ENCODE measurements at places on chromosomes 6 and 20.

DNA sequence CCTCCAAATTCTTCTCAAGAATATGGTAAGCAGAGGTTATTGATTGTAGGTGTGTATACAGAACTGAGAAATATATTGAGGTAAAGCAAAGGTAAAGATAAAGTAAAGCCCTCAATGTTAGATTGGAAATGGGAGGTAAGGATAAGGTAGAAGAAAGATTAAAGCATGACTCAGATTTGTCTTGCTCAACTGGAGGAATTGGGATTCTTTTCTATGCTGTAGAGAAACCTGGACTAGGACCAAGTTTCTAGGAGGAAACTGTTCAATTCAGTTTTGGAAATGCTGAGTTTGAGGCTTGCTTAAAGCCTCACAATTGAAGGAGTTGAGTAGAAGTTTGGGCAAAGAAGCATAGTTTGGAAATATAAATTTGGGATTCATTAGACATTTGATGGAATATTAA, 634.0 kb upstream of the PTCHD4 start:
- DNase-seq: no peak

GRCh38 chr20:9035126-9035525, 33.8 kb upstream of the PLCB4 start:
- DNase-seq: no peak

DNA sequence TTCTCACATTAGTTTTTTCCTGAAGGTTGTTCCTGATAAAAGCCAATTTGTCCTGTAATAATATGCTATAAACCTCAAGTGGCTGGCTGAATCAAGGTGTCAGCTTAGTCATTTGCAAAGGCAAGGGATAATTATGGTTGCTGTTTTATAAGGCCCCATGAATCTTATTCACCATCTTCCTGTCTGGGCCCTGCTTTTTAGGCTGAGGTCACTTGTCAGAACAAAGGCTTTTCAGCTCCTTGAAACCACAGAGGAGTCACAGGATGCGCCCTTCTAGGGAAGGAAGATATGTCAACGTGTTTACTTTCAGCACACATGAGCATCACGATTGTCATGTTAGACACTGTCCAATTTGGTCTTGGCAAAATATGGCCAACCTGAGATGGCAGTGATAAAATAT, 64.8 kb upstream of the NAA20 start:
- DNase-seq: no peak

- DNase-seq: no peak
Measured at GRCh38 chr6:47701363-47701762, 3.0 kb downstream of the ADGRF4 start.

DNA sequence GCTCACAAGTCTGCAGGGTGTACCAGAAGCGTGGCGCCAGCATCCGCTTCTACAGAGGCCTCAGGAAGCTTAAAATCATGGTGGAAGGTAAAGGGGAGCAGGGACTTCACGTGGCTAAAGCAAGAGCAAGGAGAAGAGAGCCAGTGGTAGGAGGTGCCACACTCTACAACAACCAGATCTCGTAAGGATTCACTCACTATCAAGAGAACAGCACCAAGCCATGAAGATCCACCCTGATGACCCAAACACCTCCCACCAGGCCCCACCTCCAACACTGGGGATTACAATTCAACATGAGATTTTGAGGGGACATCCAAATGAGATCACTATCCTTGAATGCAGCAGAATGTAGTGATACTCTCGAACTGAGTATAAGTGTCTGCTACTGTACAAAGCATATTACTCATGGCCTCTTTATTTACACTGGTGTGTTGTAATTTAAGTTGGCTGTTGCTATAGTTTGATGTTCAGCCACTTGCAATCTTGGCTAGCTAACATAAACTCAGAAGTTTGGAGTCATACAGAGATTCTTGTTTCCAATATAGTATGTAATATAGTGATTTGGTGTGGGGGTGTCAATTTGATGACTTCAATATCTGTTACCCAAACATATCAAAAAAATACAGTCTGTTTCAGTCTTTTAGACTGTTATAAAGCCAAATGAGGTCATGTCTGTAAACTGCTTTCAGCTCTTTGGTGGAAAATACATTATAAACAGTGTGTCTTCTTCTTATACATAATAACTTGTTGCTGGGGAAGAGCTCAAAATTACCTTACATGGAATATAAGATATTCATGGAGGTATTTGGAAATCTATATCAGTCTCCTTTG, 39.4 kb upstream of the MYLIP start:
- DNase-seq: no peak

- DNase-seq: no peak
Measured at GRCh38 chr6:167907837-167908681, 81.3 kb downstream of the AFDN start.

DNA sequence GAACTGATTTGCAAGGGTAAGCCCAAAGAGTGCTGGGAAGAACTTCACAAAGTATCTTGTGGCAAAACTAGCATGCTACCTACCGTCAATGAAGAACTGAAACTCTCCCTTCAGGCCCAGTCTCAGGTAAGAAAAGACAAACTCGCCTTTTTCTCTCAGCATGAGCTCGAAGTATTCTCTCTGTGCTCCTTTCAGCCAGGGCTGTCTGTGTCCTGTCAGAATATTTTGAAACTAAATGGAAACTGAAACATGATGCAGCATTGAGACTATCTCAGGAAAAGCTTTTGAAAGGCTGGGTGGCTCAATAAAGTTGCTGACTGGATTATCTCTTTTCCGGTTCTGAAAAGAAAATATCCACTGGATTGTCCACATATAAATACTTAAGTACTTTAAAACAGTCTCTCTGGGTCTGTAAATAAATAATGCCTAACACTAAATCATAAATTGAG, 696 bp downstream of the CALHM5 start:
- DNase-seq: no peak

DNA sequence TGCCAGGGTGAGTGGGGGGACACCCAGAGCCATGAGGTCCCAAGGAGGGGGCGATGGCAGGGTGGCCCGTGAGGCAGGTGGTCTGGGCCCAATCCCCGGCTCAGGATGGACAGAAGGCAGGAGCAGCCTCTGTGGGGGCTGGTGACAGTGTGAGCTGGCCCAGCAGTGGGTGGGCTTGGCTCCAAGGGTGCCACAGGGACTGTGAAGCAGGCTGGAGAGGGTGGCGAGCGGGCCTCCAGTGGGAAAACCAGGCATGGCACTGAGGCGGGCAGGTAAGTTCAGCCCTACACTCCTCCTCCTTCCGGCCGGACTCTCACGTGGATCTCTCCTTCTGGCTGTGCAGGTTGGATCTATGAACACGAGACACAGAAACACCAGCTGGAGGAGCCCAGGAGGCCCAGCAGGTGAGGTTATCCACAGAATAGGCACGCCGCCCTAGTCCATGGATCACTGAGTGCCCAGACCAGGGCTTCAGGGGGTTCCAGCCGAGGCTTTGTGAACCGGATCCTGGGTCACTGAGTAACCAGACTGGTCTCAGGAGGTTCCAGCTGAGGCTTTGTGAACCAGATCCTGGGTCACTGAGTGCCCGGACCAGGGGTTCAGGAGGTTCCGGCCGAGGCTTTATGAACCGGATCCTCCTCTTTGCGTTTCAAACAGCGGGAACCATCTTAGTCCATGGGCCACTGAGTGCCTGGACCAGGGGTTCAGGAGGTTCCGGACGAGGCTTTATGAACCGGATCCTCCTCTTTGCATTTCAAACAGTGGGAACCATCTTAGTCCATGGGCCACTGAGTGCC, 76.4 kb upstream of the BHLHE23 start:
- DNase-seq: no peak

DNA sequence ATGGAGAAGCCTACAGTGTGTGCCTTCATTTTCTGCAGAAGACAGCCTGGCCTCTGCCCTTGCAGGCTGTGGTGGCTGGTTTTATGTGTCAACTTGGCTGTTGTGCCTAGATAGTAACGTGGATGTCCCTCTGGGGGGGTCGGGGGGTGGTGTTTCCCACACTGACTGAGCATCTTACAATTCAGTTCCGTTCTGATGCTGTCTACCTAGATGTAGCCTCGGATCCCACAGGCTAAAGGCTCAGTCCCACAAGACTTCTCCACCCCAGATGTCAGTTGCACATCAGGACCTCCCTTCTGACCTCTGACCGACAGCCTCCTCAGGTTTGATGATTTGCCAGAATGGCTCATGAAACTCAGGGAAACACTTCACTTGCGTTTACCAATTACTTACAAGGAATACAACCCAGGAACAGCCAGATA, 4.4 kb downstream of the PYGB start:
- no peak for DNase-seq

GRCh38 chr20:57108742-57109570, 157.5 kb downstream of the BMP7 start:
- DNase-seq: no peak

GRCh38 chr20:53331151-53331973, 262.3 kb downstream of the ZNF217 start:
- DNase-seq: no peak
